Mononuclear cell (primary cell): ENCODE measurements at places on chromosomes 1 and 21. TPM values are rescaled to one million over a fixed set of nuclear protein-coding genes. Genes with fewer than 3 reads are reported as not detected.

SELP gene
- total RNA-seq = 17.0 TPM

CD247 gene
- total RNA-seq = 162 TPM

PER3 gene
- total RNA-seq = 7.3 TPM

PTPRC gene
- 1,024 TPM for total RNA-seq

LCE2B gene
- total RNA-seq = not detected

S100A7 gene
- not detected for total RNA-seq

RNF2 gene
- total RNA-seq = 25.9 TPM

AVPR1B gene
- not detected for total RNA-seq

MARK1 gene
- total RNA-seq = under 0.01 TPM

SLC6A17 gene
- 0.63 TPM for total RNA-seq

GNAT2 gene
- total RNA-seq = not detected
